Ascending aorta (tissue), 2 donors: ENCODE measurements at places on chromosomes 13 and 19.

GRCh38 chr13:109751477-109751876 is 34.9 kb downstream of the IRS2 start:
- DNase-seq = no peak

GRCh38 chr13:112623051-112623711 is 35.2 kb upstream of the TUBGCP3 start:
- no peak for DNase-seq

GRCh38 chr19:40255619-40256166 is 29.2 kb upstream of the CCNP start:
- no peak for DNase-seq

DNA sequence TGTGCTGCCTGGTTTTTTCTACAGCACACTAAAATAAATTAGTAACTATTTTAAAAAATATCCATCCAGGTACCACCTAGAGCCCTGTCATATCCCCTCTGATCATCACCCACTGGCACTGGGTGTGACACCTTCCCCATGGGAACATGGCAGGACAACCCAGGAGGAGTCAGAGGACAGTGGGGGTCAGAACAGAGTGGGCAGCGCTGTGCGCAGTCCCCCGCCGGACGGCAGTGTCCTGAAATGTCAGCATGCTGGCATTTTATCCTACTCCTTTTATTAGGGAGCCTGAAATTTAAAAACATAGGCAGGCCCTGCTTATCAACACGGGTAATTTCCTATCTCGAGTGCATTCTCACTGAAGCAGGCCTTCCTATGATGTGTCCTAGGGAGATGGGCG is 42.1 kb upstream of the GAS6 start:
- DNase-seq = no peak

- DNase-seq = peak; percentile 84
Observed at GRCh38 chr13:110409581-110409992, 102.5 kb downstream of the COL4A2 start.

- no peak for DNase-seq
Observed at GRCh38 chr13:108915095-108915633, 285.8 kb downstream of the MYO16 start.

GRCh38 chr13:71015021-71015420 is 852.0 kb downstream of the DACH1 start:
- DNase-seq = no peak

- no peak for DNase-seq
Observed at GRCh38 chr13:102900193-102900608, 54.4 kb downstream of the ERCC5 start.

GRCh38 chr13:45821811-45822210 is 29.7 kb downstream of the SIAH3 start:
- no peak for DNase-seq
